ENCODE measurements at places on chromosomes 2 and 18.

GRCh38 chr18:78957140-78957539 is 22.5 kb upstream of the SALL3 start:
- DNase-seq = no peak

DNA sequence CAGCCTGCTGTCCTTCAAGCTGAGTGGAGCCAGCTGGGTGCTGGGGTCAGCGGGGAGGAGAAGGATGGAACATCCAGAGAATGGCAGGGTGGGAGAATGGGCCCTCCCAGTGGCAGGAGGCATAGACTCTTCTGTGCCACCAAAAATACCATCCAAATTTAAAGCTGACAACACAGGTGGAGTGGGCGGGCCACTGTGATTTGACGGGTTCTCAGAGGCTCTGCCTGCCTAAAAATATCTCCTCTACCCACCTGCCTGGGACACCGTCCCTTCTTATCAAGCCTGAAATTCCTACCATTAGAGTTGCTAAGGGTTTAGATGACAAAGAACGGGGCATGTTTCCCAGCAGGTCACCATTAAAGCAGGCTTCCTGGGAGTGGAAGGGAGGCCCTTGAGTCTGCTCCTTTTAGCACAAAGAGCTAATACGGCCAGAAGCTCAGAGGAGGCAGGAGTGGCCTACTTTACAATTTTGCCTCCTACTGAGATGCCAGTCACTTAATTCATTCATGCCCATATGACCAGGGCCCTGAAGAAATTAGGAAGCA is 19.8 kb upstream of the MARCHF4 start:
- no peak for DNase-seq

DNA sequence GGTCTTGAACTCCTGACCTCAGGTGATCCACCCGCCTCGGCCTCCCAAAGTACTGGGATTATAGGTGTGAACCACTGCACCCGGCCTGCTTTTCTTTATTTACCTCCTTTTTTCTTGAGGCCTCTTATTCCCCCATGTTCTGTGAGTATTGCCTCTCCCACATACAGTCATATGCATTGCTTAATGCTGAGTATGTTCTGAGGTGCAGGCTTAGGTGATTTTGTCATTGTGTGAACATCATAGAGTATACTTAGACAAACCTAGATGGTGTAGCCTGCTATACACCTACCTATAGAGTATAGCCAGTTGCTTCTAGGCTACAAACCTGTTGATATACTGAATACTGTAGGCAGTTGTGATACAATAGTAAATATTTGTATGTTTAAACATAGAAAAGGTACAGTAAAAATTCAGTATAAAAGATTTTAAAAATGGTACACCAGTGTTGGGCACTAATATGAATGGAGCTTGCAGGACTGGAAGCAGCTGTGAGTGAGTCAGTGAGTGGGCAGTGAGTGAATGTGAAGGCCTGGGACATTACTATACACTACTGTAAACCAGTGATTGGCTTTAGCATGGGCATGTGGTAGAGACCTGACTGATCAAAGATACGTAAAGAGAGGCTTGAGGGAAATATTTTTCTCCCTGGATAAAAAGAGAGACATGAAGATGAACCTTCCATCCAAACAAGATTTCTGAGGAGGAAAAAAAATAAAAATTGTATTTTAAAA is 17.6 kb downstream of the SLC39A10 start:
- DNase-seq = no peak

GRCh38 chr18:275486-275885 is 7.6 kb upstream of the THOC1 start:
- no peak for DNase-seq

DNA sequence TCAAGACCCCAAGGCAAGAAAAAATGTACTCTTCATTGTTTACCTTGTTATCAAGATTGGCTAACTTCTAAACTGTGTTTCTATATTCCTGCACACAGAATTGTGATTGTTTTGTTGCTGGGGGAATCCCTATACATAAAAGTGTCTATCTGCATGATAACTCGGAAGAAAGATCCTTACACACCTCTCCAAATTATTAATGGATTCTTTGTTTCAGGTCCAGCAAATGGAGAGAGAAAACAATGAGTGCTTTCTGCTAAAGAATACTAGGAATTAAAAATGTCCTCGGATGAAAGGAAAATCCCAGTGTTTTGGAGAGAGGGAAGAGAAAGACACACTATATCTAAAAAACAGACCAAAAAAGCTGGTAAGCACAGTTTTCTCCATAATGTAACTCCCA is 6.2 kb upstream of the DAPL1 start:
- no peak for DNase-seq

DNA sequence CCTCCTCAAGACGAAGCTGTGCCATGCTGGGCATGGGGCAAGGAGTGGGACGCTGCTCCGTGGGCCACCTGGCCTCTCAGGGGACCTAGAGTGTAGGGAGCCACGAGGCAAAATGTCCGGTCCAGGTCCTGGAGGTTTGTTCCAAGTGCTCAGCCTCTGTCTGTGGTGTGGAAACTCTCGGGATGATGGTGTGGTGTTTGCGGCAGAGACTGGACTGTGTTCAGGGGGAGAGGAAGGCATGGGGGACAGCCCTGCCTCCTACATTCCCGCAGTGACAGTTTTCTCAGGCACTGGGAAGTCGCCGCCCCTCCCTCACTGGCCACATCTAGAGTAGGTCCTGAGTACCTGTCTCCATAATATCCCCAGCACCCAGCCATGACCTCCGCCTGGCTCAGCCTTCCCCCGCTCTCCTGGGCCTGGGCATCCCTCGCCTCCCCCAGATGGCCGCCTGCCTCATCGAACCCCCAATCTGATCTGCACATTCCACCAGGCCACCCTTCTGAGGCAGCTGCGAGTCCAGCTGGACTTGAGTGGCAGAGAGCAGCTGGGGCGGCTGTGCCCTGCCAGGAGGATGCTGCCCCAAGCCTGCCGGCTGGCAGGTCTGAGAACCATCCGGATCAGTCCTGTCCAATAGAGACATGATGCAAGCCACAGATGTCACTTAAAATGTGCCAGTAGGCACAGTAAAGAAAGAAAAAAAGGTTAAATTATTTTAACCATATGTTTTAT is 6.2 kb downstream of the KCNIP3 start:
- peak; percentile 77 for DNase-seq

DNA sequence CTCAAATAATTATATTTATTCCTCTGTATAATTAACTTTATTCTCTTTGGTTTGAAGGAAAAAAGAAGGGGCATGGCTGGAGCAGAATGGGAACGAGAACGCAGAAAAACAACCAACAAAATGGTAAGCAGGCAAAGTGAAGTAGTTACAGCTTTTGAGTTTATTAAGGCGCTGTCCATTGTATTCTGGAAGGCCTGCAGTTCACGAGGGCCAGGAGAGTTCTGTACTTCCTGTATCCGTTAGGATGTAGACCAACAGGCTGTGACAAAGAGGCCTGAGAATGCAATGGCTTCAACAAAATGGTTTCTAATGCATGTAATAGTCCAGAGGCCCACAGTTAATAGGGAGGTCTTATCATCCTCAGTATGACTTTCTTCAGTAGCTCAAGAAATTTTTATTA is 32.5 kb upstream of the SP100 start:
- DNase-seq = no peak

DNA sequence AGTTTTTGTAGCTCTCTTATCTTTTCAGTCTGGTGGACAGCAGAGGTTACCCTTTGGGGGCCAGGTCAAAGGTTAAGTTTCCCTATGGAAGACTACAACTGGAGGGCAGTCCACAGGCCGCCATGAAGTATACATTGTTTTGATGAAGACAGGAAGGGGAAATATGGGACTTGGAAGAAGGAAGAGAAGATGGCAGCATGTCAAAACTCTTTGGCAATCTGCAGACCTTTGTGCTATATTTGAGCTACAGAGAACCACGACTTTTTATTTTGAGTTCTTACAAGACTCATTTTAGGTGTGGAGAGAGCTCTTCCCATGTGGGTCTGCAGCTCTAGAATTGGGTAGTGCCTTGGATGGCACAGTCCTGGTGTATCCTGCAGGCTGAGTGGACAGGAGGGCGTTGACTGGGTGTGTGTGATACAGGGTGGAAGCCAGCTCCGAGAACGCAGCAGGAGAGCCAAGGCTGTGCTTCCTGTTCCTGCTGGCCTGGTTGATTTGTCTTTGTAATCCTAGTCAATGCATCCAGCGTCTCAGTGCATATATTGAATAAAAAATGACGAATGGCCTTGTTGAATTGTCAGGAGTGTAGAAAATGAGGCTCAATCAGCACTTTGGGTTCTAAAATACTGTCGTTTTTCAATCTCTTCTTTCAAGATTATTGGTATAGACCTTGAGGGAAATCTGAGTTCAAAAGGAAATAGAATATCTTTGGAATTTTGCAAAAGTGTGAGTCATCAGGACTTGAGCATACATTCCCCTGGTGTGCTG is 11.5 kb downstream of the ITGA6 start:
- no peak for DNase-seq

- no peak for DNase-seq
Observed at GRCh38 chr2:192146069-192147015, 48.4 kb downstream of the TMEFF2 start.

DNA sequence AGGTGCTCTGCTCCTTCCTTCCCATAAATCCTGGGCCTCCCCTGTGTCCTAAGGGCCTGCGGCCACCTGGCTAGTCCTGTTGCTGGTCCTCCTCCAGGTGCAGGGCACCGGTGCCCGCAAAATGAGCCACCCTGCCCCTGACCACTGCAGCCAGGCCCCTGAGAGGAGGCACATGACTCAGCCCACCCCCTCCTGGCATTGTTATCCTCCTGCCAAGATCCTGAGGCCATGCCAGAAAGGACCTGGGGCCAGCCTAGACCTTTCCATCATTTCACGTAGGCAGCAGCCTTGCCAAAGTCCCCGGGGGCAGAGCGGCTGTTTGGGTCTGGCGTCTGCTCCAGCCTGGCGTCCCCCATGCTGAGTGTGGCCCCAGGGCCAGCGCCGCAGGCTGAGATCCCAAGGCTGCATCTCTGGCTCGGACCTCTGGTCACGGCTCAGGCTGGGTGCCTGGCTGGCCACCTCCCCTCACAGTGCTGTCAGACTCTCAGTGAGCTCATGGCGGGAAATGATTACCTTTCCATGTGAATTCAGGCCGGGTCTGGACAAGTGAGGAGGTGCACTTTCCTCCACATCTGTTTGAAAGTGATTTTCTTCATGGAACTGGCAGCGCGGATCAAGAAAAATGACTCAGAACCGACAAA is 81.0 kb downstream of the NDUFA10 start:
- DNase-seq = no peak

DNA sequence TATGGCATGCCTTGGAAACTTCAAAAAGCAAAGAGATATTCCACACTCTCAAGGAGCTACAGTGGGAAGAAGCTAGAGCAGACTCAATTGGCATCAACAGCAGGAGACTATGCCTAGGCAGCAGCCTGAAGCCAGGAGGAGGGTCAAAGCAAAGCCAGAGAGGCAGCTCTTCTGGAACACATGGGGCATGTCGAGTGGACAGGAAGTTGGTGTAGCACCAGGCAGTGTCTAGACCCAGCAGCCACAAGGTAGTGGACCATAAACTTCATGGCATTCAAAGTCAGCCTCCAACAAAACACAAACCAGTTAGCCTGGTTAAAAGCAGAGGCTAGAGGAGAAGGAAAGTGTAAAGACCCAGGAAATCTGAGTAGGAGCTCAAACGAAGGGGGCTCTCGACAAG is 311.2 kb upstream of the PKDCC start:
- no peak for DNase-seq

DNA sequence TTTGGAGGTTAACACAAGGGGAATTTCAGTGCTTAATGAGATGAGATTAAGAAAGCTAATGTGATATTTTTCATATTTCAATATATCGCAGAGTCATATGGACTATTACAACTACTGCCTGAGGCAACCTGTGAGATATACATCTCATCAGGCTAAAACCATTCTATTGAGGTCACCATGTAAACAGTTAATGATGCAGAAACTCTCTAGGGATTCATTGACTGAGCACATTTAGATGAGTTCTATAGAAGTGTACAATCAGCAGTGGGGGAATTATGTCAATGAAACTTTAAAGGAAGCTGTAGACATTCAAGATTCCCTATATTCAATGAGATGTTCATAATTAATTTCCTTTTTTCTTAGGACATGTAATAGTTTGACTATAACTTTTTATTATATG is 687.4 kb upstream of the SYT4 start:
- DNase-seq = no peak

GRCh38 chr18:35371412-35372195 is 5.5 kb downstream of the ZNF396 start:
- no peak for DNase-seq

- DNase-seq = no peak
Observed at GRCh38 chr2:240637116-240637900, 12.0 kb downstream of the GPR35 start.

GRCh38 chr18:21820033-21820810 is 79.6 kb downstream of the MIB1 start:
- DNase-seq = peak; percentile 57

GRCh38 chr18:34114996-34115395 is 109.7 kb downstream of the NOL4 start:
- no peak for DNase-seq

DNA sequence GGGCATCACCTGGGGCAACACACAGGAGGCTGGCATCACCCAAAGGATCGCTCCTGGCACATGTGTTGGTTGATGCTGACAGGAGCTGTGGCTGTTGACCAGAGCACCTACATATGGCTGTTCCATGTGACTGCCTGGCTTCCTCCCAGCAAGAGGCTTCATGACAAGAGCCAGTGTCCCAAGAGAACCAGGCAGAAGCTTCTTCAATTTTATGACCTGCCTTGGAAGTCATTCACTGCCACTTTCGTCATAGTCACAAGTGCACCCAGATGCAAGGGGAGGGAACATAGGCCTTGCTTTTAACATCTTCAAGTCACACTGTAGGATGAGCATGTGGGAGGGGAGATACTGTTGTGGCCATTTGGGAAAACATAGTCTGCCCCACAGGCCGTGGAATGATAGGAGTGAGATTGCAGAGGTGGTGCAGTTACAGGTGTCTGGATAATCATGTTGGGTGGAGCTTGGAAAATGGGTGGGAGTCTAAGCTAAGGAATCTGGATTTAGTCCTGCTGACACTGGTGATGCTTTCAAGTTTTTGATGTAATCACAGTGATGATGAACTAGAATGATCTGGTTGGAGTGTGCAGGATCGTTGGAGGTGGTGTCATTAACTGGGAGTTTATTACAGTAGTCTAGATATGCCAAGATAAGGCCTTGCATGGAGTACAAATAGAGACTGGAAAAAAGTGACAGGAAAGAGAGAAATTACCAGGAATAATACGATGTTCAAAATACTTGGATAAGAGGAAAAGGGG is 107.0 kb downstream of the RAPGEF4 start:
- no peak for DNase-seq

GRCh38 chr2:208015475-208015874 is 9.9 kb downstream of the PLEKHM3 start:
- no peak for DNase-seq

- DNase-seq = no peak
Observed at GRCh38 chr2:177405029-177405692, 12.6 kb downstream of the AGPS start.

GRCh38 chr2:218802386-218802994 is 20.5 kb downstream of the CYP27A1 start:
- DNase-seq = no peak

- no peak for DNase-seq
Observed at GRCh38 chr2:108418416-108418815, 30.6 kb upstream of the GCC2 start.

- DNase-seq = no peak
Observed at GRCh38 chr18:58385472-58385871, 243.4 kb downstream of the ALPK2 start.

- DNase-seq = peak; percentile 25
Observed at GRCh38 chr18:10124967-10125366, 211.2 kb downstream of the VAPA start.

GRCh38 chr2:141641462-141641861 is 489.4 kb downstream of the LRP1B start:
- no peak for DNase-seq

- DNase-seq = no peak
Observed at GRCh38 chr2:37527361-37527760, 144.1 kb downstream of the CDC42EP3 start.
